Stimulated activated naive CD8-positive, alpha-beta T cell treated with anti-CD3 and anti-CD28 coated beads, Interleukin-15, Interleukin-2, amounts not matched to agents 100 U/mL and 50 U/mL, for 24 hours (primary cell): ENCODE measurements at places on chromosomes 3 and 15.
A peak's percentile ranks its signal among the peaks of the same experiment; 100 is the strongest.

GRCh38 chr3:175338775-175339535 is 479.8 kb downstream of the NAALADL2 start:
- DNase-seq, result no peak

GRCh38 chr15:42511007-42511391 is 15.6 kb downstream of the SNAP23 start:
- no peak for DNase-seq

DNA sequence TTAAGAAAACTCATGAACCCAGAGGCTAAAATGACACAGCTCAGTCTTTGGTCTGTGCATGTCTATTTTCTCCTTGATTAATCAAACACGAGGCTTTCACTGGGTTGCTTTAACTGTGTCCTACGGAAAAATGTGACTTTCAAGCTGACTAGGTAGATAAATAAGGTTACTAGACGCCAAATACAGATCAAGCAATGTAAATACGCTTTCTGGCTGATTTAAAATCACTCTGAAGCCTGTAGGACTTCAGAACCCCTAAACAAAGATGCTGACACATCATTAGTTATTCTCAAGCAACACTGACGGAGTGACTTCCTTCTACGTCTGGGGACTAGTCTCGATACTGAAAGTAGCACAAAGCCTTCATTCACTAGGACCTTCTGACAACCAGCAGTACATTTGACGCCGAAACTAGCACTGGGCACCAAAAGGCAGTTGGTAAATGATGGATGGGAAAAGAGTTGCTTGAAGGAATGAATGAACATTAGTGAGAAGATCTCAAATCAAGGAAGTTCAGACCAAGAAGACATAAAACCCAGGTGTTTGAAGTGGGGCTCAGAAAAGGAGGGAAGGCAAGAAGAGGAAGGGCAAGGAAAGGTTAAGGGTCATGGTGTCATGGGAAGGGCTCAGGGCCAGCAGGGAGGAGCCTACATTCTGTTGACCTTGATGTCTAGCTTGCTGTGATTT is 67.1 kb upstream of the CDV3 start:
- peak; percentile 20 for DNase-seq

DNA sequence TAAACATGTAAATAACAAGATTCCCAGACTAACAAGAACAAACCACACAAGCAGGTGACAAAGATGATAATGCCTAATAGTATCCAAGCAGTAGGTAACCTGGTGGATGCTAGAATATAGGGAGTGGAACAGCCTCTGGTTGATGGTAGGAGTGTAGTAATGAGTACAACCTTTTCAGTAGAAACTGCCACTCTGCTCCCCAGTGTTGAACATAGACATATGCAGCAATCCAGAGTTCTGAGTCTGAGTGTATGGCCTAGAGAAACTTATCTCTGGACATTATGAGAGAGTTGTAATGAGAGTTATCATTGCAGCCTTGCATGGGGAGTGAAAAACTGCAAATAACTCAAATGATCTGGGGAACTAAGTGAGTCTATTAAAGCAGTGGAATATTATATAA is 76.1 kb upstream of the ACAD9 start:
- no peak for DNase-seq

DNA sequence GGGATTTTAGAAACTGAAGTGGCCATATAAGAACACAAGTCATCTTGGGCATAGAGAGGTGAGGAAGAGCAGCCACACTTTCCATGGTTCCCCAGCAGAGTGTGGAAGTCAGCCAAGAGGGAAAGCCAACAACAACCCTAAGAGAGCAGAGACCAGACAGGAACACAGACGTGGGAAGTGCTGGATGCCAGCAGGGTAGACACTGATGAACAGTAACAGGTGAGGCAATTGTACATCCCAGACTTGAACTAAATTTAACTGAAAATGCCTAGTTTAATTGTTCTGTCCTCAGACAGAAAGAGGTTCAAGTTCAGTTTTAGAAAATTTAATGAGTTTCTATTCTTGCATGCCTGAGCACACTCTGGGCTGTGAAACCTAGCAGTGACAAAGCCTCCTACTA is 212.1 kb downstream of the ATP8B4 start:
- DNase-seq, result no peak

DNA sequence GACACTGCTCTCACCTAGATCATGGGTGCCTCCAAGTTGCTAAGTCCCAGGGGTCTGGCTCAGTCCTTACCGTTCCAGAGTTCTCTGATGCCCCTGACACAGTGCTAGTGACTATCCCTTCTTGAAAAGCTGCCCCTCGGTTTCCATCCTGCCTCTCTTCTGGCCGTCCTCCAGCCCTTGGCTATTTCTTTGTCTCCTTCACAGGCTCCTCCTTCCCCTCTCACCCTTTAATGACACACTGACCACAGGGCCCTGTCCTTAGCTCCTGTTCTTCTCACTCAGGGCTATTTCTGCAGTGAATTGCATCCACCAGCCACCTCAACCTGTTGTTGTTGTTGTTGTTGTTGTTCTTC is 31.1 kb downstream of the SLC28A1 start:
- DNase-seq, result no peak

DNA sequence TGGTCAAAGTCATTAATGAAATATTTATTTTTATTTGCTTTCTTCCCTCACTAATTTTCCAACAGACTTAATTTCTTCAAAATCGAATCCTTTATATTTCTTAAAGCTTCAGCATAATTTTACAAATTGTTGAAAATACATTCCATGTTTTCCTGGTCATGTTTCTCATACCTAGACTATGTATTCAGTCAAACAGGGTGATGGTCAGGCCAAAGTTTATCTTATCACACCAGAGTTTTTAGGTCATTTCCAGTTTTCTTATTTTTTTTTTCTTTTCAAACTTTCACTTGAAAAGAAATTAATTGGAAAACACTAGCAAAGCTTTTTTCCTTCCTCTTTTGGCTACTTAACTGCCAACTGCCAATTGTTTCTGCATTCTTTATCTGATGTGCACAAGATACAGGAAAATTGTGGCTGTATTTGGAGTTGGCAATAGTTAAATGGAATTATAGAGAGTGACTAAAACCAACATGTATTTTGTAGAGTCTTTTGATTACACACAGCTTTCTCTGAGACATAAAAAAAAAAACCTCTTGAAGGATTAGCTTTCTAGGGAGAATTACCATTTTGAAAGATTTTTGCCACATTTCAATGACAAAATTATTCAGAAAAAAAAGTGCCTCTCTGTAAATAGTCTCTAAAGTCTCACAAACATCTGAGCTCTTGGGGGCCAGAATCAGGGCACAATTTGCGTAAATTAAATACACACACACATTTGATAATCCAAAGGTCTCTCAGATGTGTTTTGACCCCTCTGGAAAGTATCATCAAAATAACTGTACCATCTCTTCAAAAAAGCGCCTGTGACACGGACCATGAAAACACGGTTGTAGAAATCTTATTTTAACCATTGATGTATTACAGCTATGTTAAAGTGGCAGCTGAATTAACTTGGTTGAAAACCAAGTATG is 603.2 kb upstream of the KCNMB2 start:
- no peak for DNase-seq

GRCh38 chr3:125512135-125512920 is 7.7 kb downstream of the SNX4 start:
- DNase-seq, result peak; percentile 21
